ENCODE measurements at places on chromosomes 1 and 21. TPM values are rescaled to one million over a fixed set of nuclear protein-coding genes. Genes with fewer than 3 reads are reported as not detected.

- no peaks in the 10 kb centered on the region for H3K36me3 ChIP-seq
- no peak overlapping the region for H3K27ac ChIP-seq
- H3K4me1 ChIP-seq, result no peaks in the 10 kb centered on the region
- no peaks in the 10 kb centered on the region for H3K27me3 ChIP-seq
- DNase-seq, result no peak
- no peak overlapping the region for H3K4me3 ChIP-seq
Observed at GRCh38 chr1:65230731-65231481, 78.4 kb upstream of the DNAJC6 start.

- DNase-seq, result no peak
- H3K4me3 ChIP-seq, result no peak overlapping the region
- no peaks in the 10 kb centered on the region for H3K36me3 ChIP-seq
- no peaks in the 10 kb centered on the region for H3K27me3 ChIP-seq
- peaks cover 6% of the 10 kb centered on the region for H3K4me1 ChIP-seq
- H3K27ac ChIP-seq, result no peak overlapping the region
Observed at GRCh38 chr21:32782698-32783097, 11.1 kb upstream of the PAXBP1 start.

GRCh38 chr1:201307760-201308499, 24.6 kb downstream of the PKP1 start:
- H3K36me3 ChIP-seq, result no peaks in the 10 kb centered on the region
- H3K4me3 ChIP-seq, result no peak overlapping the region
- peaks cover 6% of the 10 kb centered on the region for H3K4me1 ChIP-seq
- no peak overlapping the region for H3K27ac ChIP-seq
- H3K27me3 ChIP-seq, result no peaks in the 10 kb centered on the region
- no peak for DNase-seq

DNA sequence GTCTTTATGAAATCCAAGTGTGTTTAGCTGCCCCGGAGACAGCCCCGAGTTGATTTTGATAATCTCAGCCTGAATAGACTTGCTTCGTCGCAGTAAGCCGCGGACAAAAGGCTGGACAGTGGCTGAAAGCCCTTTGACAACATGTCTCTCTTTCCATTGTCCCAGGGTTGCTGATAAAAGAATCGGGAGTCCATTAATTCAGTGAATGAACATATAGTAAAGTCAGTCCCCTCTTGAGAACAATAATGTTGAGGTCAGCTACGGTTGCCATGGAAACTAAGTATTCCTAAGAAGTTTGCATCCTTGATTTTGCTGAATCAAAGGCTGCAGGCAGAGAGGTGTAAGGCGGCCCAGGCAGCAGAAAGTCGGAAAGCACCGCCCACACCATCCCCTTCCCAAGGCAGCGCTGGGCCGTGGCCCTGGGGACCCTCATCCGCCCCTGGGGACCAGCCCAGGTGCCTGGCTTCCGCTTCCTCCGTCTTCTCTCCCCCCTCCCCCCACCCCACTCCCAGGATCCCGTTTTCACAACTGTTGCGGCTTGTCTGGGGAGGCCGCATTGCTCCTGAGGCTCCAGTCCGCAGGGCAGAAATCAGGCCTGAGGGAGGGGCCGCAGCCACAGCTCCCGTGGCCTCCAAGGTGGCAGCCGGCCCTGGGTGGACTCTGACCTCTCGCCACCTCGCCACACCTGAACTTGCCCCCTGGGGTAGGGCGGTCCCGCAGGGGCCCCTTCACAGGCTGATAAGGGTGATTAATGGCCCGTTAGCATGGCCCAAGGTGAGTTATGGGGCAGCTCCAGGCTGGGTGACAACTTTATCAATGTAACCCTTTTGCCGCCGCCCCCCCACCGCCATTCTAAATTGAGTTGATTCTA, 180.9 kb downstream of the PRDM16 start:
- H3K36me3 ChIP-seq, result no peaks in the 10 kb centered on the region
- no peaks in the 10 kb centered on the region for H3K27me3 ChIP-seq
- no peak overlapping the region for H3K4me3 ChIP-seq
- H3K4me1 ChIP-seq, result no peaks in the 10 kb centered on the region
- no peak for DNase-seq

GRCh38 chr1:19448491-19449439, 36.6 kb downstream of the CAPZB start:
- H3K27ac ChIP-seq, result peak overlapping the region; percentile 14
- H3K27me3 ChIP-seq, result no peaks in the 10 kb centered on the region
- no peak for DNase-seq
- H3K36me3 ChIP-seq, result no peaks in the 10 kb centered on the region
- H3K4me3 ChIP-seq, result no peak overlapping the region

GRCh38 chr1:154886281-154887015, 16.4 kb upstream of the KCNN3 start:
- no peaks in the 10 kb centered on the region for H3K36me3 ChIP-seq
- H3K27me3 ChIP-seq, result no peaks in the 10 kb centered on the region
- H3K27ac ChIP-seq, result no peak overlapping the region
- no peak for DNase-seq
- H3K4me3 ChIP-seq, result no peak overlapping the region

DNA sequence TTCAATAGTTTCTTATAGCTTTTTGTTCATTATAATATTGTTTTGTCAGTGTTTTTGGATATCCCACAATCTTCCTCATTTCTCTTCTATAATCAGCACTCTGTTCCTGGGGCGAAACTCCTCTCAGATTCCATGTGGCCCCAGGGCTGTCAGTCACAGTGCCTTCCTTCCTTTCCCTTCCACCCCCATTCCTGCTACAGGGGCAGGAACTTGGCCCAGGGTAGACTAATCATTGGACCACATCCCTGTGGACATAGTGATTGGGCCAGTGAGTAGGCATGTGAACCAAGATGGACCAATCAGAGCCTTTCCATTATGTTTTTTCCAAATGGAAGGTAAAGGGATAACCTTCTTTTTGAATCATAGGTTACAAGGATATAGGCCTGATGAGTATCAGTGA, 78.3 kb downstream of the PGM1 start:
- H3K27ac ChIP-seq, result no peak overlapping the region
- H3K36me3 ChIP-seq, result no peaks in the 10 kb centered on the region
- no peaks in the 10 kb centered on the region for H3K27me3 ChIP-seq
- no peak overlapping the region for H3K4me3 ChIP-seq
- peaks cover 7% of the 10 kb centered on the region for H3K4me1 ChIP-seq

DNA sequence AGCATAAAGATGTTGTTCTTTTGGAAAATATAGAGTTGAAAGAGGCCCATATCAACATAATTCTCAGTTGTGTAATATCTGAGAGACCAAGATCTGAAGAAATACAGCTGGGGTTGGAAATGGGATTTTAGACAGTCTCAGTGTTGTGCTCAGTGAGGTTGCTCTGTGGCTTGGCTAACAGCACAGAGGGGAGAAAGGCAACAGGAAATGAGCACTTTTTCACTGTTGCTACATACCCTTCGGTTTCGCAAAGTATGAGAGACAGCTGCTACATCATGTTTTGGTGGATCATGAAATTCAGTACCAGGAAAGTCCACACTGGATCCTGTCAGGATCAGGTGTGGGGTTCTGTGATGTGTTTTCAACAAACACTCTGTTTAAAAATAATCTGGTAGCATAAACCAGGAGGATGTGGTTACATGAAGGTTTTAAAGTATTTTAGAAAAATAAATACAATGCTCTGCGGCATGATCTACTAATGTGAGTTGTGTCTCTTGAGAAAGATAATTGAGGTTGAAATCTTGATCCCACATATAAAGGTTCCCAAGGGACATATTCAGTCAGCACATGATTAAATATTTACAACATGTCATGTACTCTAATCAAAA, 7.0 kb upstream of the GPR88 start:
- no peak for DNase-seq
- no peak overlapping the region for H3K4me3 ChIP-seq
- H3K27me3 ChIP-seq, result no peaks in the 10 kb centered on the region
- H3K27ac ChIP-seq, result no peak overlapping the region
- H3K36me3 ChIP-seq, result no peaks in the 10 kb centered on the region
- H3K4me1 ChIP-seq, result no peaks in the 10 kb centered on the region

DNA sequence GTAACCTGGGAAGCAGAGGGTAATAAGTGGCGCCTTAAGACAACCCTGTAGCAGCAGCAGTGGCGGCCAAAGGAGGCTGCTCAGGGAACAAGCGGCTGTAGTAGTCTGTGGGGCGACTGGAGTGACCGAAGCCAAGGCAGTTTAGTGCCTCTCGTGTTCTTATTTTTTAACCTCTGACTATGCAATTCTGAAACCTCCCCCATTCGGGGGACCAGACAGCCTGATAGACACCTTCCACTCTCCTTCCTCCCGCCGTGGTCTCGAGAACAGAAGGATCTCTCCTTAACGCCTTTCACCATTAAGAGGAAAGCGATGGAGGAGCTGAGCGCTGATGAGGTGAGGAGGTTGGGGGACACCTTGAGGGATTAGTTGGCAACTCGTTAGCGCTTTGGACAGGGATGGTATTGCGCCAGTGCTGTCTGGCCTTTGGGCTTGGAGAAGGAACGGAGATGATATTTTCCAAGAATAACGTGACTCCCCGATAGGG, 644 bp downstream of the UBE4B start:
- H3K27me3 ChIP-seq, result no peaks in the 10 kb centered on the region
- H3K27ac ChIP-seq, result peak overlapping the region; percentile 98
- DNase-seq, result peak; percentile 65
- peak overlapping the region; percentile 80 for H3K4me3 ChIP-seq
- peaks cover 20% of the 10 kb centered on the region for H3K4me1 ChIP-seq
- no peaks in the 10 kb centered on the region for H3K36me3 ChIP-seq

- no peak overlapping the region for H3K27ac ChIP-seq
- no peaks in the 10 kb centered on the region for H3K4me1 ChIP-seq
- no peak overlapping the region for H3K4me3 ChIP-seq
- H3K27me3 ChIP-seq, result no peaks in the 10 kb centered on the region
Observed at GRCh38 chr1:230222678-230223077, 155.6 kb downstream of the GALNT2 start.

DNA sequence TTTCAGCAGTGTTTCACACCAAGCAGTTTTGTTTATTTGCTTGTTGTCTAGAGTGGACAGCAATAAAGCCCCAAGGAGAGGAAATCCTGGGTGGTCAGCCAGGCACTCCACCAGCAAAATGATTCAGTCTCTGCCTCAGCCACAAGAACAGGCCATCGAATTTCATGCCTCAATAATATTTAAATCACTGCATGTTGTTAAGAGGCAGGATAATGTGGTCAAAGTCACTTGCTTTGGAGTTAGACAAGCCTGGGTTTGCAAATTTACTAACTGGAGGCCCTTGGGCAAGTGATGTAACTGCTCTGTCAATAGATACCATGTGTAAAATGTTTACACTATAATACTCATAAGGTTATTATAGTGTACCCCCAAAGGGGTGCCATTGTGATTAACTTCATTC, 349.6 kb downstream of the LMO4 start:
- H3K27ac ChIP-seq, result no peak overlapping the region
- H3K4me3 ChIP-seq, result no peak overlapping the region
- no peaks in the 10 kb centered on the region for H3K36me3 ChIP-seq

Gene SH2D2A
- polyA plus RNA-seq, result 1.3 TPM

Gene ADGRL4
- 17.2 TPM for polyA plus RNA-seq

Gene LCE1F
- polyA plus RNA-seq, result not detected

Gene ACTA1
- polyA plus RNA-seq, result 136 TPM

Gene OR10J1
- 8.3 TPM for polyA plus RNA-seq

Gene AIM2
- polyA plus RNA-seq, result 3.2 TPM

Gene ANGPTL3
- polyA plus RNA-seq, result 0.25 TPM

Measured in testis (tissue), 5 donors.